ENCODE measurements at places on chromosomes 12 and 14. TPM values are rescaled to one million over a fixed set of nuclear protein-coding genes. Genes with fewer than 3 reads are reported as not detected.
A peak's percentile ranks its signal among the peaks of the same experiment; 100 is the strongest.

GRCh38 chr12:22543246-22544037 lies 900 bp downstream of the C2CD5 start:
- DNase-seq, result peak; percentile 82

DNA sequence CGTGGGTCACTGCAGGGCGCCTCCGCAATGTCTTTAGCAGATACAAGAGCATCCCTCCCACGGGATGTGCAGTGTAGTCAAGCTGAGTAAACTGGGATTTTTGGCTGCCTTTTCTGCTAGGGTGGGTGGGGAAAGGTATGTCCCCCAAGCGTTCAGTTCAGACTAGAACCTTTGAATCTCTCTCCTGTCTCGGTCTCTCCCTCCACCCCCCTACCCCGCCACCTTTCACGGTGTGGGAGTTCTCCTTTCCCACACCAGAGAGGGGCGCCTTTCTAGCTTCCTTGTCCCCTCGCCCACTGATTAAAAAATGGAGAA lies 525 bp upstream of the FAR2 start:
- peak; percentile 34 for DNase-seq

GRCh38 chr14:77979666-77980351 lies 179.9 kb downstream of the ADCK1 start:
- no peak for DNase-seq

The CPM gene
- total RNA-seq, result 36.4 TPM

The C14orf180 gene
- 1.1 TPM for total RNA-seq

The CCDC184 gene
- total RNA-seq, result not detected

The LALBA gene
- total RNA-seq, result not detected

GRCh38 chr12:10015450-10015849 lies 5.0 kb downstream of the CLEC12B start:
- no peak for DNase-seq

DNA sequence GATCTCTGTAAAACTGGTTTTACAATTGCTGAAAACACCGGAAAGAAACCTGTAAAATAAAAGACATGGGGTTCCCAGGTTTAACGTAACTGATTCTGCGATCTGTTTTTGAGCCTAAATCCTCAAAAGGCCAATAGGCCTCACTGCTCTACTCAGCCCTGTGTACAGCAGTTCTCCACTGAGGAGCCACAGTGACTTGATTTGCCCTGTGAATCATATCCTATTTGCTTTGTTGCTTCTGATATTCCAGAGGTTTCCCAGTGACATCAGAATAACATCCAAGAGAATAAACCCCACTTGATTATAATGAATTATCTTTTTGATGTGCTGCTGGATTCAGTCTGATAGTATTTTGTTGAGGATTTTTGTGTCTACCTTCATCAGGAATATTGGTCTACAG lies 27.5 kb downstream of the MDM1 start:
- DNase-seq, result no peak

- DNase-seq, result peak; percentile 25
Observed at GRCh38 chr12:116919247-116919661, 8.5 kb downstream of the FBXW8 start.

DNA sequence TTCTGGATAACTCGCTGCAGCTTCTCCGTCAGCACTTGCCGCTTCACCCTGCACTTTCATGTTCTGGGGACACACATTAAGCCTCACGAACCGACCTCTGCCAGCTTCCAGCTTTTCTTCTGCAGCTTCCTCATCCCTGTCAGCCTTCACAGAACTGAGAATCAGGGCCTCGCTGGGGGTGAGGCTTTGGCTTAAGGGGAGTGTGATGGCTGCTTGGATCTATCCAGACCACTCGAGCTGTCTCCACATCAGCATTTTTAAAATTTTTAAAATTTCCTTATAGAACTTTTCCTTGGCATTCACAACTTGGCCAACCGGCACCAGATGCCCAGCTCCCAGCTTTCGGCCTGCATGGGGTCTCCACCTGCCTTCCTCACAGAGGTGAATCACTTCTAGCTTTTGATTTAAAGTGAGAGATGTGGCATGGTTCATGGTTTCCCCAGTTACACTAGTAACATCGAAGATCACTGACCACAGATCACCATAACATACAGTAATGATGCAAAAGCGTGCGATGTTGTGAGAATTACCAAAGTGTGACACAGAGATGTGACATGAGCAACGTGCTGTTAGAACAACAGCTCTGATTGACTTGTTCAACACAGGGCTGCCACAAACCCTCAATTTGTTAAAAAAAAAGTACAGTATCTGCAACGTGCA lies 139.1 kb upstream of the C14orf180 start:
- no peak for DNase-seq

DNA sequence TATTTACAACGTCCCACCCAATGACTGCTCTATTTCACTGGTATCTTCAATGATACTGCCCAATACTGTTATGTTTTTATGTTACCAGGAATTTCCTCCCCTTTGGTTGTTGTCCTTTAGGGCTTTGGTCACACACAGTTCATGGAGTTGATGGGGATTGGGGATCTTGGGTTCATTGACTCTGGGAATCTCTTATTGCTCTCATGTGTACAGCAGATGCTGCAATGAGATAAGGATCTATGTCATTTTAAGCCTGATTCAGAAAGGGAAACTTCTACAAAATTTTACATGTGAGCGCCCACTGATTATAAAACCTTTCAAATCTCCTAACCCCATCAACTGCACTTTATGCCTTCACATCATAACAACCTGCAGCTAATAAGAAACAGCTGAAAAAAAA lies 67.2 kb downstream of the FAR2 start:
- no peak for DNase-seq

DNA sequence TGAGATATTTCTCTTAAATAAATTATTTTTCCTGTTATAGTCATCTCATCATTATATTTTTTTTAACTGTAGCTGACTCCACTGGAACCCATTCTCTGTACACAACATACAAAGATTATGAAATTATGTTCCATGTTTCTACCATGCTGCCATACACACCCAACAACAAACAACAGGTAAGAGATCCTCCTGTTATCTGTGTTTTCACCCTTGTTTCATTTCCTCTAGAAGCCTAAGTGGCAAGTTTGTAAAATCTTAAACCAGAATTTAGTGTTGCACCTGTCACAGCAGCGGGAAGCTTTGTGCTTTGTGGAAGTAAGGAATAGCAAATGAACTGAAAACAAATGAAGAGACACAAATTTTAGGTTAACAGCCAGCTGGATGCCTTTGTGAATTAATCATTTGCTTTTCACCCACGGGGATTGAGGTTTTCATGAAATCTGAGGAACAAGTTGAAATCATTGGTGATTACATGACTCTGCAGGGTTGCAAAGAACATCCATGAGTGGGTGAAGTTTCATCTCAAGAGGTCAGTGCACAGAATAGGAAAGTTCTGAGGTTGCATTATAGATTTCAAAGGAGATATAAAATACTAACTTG lies 273.9 kb upstream of the RGS6 start:
- no peak for DNase-seq

DNA sequence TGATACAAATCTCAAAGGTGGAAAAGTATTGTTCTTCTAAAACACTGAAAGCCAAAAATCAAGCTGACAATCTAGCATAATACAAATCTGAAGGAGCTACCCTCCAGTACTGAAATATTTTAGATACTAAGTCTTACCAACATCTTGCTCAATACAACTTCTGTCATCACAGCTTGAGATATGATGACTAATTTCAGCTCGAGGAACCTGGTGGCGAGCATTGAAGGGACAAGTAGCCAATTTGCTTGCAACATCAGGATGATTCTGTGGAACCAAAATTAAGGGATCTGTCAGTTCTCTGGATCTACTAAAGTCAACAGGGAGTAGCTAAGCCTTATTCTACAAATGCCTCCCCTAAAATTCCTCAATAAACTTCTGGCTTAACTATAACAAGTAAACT lies 10.4 kb downstream of the GTSF1 start:
- DNase-seq, result no peak

DNA sequence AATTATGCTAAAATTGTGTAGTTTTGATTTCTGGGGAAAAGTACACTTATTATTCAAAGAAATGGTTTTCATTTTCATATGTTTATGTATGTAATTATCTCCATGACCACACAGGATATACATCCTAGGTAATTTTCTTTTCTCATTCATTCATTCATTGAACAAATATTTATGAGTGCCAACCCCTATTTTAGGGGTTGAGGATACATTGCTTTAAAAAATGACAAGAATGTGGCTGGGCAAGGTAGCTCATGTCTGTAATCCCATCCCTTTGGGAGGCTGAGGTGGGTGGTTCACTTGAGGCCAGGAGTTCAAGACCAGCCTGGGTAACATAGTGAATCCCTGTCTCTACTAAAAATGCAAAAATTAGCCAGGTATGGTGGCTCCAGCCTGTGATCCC lies 40.9 kb downstream of the SGPP1 start:
- no peak for DNase-seq

- DNase-seq, result no peak
Observed at GRCh38 chr12:77953528-77954205, 123.0 kb downstream of the NAV3 start.

DNA sequence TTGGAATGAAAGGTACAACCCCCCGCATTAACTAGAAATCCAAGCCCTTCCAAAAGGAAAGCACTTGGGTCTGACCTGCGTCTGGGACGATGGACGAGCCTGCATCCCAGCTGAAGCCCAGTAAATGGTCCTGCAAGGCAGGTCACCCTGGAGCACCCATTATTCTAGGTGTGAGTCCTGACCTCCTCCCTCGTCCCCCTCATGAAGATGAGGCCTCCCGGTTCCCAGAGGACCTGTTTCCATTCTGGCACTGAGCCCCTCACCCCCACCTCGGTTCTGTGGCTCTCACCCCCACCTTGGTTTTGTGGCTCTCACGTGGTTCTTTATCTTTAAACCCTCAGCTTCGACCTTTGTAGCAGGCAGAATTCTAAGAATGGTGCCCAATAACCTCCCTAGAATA lies 7.3 kb downstream of the IFI27 start:
- DNase-seq, result no peak

The CABP1 gene
- total RNA-seq, result 0.60 TPM

DNA sequence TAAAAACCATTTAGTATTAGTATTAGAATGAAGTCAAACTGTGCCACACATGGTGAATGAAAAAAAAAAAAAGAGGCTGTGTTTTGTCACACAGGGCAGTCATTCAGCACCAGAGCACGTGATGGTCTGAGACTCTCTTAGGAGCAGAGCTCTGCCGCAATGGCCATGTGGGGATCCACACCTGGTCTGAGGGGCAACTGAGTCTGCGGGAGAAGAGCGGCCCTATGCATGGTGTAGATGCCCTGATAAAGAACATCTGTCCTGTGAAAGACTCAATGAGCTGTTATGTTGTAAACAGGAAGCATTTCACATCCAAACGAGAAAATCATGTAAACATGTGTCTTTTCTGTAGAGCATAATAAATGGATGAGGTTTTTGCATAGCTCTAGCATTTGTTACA lies 12.2 kb upstream of the BDKRB1 start:
- no peak for DNase-seq

DNA sequence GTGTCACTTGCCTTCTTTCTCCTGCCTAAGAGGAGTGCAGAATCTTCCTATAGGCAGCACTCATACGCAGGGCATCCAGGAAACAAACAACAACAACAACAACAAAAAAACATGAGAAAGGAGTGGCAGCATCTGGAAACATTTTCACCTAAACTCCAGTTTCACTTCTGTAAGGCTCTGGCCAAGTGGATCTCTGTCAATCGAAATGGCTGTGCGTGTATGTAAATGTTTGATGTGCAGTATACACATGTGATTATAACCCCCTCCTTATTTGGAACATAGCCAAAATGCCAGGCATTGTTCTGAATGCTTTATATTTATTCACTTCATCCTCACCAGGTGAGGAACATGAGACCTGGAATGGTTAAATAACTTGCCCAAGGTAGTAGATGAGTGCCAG lies 76.8 kb downstream of the COX16 start:
- DNase-seq, result no peak

GRCh38 chr12:120680165-120680738 lies 6.7 kb upstream of the MLEC start:
- no peak for DNase-seq

DNA sequence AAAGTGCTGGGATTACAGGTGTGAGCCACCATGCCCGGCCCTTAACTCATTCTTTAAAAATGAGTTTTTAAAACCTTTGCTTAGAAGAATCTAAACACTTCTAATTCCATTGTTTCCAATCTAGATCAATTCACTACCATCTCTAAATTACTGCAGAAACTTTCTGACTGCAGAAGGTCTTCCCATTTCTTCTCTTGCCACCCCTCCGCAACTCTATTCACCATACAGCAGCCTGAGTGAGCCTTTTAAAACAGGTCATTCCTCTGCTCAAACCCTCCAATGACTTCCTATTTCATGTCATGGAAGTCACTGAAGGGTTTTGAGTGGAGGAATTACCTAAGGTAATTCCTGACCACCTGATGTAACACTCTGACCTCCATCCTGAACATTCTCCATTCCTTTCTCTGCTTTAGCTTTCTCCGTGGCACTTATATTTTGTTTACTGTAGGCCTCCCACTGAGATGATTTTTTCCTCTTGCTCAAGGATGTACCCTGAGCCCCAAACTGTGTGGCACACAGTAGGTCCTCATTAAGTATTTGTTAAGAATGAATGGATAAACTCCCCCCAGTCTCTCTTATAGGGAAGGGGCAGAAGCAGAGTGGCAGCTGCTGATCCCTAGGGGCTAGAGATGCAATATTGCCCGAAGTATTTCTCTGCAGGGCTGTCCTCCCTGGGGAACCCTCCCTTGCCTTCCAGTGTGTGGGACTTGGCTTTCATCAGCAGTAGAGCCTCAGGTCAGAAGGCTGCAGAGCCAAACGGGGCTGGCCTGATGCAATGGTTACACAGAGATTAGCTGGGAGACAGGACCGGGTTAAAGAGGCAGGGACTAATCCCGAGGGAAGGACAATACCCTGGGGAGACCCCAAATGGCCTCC lies 1.2 kb downstream of the DDIT3 start:
- peak; percentile 23 for DNase-seq

DNA sequence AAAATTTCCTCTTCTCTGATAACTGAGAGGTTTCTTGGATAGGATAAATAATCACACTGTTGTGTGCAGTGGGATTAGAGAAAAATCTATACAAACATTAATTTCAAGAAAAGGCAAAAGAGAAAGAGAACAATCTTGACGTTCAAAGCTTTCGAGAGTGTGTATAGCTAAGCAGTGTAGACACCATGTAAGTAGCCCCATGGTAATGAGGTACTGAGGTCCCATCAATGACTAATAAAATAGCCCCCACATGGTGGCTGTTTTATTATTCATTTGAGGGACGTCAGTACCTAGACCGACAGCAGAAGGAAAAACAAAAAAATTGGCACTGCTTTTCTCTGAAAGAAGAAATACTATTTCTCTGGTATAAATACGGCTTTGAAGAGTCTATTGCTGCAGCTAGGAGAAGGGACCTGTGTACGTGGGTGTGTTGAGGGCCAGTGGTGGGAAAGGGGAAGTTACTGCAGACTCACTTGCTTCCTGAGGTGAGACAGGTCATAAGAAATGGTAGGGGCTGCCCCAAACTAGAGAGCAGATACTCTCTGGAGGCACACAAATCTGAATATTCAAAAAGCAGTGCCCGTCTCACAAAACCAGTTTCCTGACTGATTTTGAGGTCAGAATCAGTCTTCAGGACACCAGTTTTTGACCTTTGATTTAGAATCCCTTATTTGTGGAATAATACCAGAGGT lies 339.8 kb downstream of the EMP1 start:
- no peak for DNase-seq

Measured in transverse colon (tissue), 4 donors.